Natural killer cell (primary cell): ENCODE measurements at places on chromosomes 16 and 17. TPM values are rescaled to one million over a fixed set of nuclear protein-coding genes. Genes with fewer than 3 reads are reported as not detected.

Gene RSPRY1
- total RNA-seq: 26.6 TPM

Gene RPRML
- total RNA-seq: not detected

Gene TSC2
- total RNA-seq: 161 TPM

Gene KCNG4
- not detected for total RNA-seq

Gene DEXI
- total RNA-seq: 14.4 TPM

Gene VWA3A
- total RNA-seq: 0.39 TPM

Gene C16orf95
- 2.7 TPM for total RNA-seq

Gene CMTM2
- 1.6 TPM for total RNA-seq

Gene PIGL
- 68.3 TPM for total RNA-seq

Gene KREMEN2
- total RNA-seq: not detected

Gene CASKIN2
- total RNA-seq: 1.8 TPM

Gene ANKRD40CL
- total RNA-seq: not detected

Gene TMC6
- total RNA-seq: 825 TPM

Gene NOL11
- 49.1 TPM for total RNA-seq

Gene SLC13A2
- total RNA-seq: not detected

Gene NPIPA5
- total RNA-seq: 19.6 TPM

Gene HDAC5
- total RNA-seq: 91.9 TPM

Gene RNU2-1
- 5,833 TPM for total RNA-seq

Gene PLXDC1
- 15.9 TPM for total RNA-seq

Gene KRT23
- 0.83 TPM for total RNA-seq

Gene KRTAP17-1
- not detected for total RNA-seq

Gene CSH1
- total RNA-seq: not detected

Gene JUP
- total RNA-seq: 2.0 TPM

Gene RASL10B
- 0.07 TPM for total RNA-seq

Gene PAGR1
- 13.4 TPM for total RNA-seq
